ENCODE measurements at places on chromosomes 16 and 17.

DNA sequence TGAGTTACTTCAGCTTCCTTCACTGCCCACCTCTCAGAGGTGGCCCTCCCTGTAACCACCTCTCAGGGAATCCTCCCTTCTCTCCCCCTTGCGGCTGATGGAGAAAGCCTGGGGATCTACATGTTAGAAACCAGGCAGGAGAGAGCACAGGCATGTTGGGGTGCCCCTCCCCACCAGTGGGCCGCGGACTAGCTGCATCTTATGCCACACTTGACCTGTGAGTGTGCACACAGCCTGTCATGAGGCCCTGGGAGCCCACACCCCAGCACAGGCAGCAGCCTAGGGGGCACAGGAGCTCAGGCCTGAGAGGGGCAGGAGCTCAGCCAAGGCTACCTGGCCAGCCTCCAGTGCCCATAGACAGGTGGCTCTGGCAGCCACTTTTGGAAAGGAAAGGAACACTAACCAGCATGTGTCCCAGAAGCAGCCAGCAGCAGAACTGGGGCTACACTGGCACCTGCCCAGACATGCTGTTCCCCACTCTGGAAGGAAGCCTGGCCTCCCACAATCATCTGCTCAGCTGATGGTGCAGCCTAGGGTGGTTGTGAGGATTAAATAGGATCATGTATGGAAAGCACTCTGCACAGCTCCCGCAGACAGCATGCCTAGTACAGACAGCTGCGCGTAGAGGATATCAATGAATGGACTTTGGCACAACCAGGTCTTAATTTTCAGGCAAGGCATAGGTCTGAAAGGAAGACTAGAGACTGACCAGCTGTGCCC is 60.5 kb downstream of the TMEM132E start:
- no peak for DNase-seq

DNA sequence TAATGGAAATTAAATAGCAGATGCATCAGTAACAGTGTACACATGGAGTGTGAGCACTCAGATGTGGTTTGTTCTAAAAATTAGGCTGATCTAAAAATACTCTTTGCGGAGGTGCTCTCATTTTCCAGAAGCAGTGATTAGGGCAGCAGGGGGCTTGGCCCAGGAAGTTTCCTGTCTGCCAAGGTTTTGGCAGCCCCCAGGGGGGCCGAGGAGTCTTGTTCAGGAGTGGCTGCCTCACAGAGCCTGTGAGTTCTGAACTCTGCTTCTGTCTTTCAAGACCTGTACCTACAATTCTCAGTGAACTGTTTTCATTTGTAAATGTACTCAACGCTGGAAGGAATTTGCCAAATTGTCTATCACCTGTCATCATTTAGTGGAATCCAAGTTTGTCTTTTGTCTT is 388.4 kb upstream of the CDH11 start:
- DNase-seq = no peak

DNA sequence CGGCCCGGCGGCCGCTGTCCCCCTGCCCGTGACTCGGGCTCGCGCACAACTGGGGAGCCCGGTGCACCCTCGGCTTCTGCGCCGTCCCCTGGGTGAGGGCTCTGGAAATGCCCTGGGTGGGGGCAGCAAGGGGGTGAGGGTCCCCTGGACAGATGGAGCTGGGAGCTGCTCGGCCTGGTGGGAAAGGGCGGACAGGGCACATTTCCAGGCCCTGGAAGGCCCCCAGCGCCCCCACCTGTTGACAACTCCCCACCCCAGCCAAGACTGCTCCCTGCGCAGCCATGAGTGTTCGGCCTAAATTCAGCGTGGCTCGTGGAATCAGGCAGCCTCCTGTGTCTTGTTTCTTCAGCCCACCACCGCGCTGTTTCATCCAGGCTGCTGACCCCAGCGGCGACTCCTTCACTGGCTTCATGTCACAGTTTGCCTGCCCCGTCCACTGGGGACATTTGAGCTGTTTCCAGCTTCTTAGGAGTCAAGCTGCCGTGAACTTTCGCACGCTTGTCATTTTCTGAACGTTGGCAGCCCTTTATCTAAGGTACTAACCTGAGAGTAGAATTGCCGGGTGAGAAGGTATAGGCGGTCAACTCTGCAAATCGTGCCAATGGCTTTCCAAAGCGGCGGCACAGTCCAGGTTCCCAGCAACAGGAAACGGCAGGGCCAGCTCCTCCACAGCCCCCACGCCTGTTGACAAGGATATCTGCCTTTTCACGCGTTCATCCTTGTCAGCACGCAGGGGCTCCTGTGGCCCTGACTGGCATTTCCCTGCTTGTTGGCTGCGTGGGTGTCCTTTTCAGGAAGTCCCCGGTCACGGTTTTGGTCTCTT is 895 bp downstream of the UTS2R start:
- DNase-seq = no peak

GRCh38 chr17:72167593-72167992 is 46.8 kb downstream of the SOX9 start:
- no peak for DNase-seq

DNA sequence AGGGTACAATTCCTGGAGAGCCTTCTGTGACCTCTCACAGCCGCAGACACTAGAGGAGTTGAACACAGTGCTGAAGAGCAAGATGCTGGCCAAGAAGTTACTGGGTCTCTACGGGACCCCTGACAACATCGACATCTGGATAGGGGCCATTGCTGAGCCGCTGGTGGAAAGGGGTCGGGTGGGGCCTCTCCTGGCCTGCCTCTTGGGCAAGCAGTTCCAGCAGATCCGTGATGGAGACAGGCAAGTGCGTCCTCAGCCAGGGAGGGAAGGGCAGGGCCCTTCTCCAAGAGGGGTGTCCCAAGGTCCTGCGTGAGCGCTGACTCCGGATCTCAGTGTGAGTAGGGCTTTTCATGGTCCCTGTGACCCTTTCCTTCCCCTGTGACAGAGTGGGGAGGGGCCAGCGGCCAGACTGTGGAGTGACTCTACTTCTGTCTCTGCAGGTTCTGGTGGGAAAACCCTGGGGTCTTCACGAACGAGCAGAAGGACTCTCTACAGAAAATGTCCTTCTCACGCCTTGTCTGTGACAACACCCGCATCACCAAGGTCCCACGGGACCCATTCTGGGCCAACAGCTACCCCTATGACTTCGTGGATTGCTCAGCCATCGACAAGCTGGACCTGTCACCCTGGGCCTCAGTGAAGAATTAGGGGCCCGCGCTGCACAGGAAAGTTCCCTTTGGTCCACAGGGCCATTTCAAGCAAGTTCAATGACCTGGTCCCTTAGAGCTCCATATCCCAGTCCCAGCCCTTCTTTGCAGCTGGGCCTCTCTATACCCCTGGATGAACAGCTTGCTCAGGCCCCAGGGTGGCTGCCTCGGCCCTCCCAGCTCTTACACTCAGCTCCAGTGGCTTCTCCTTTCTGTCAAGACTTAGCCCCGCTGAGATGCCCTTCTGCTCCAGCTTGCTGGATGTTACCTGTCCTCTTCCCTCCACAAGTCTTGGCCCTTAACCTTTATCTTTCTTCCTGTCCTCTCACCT is 13.1 kb downstream of the MPO start:
- no peak for DNase-seq

DNA sequence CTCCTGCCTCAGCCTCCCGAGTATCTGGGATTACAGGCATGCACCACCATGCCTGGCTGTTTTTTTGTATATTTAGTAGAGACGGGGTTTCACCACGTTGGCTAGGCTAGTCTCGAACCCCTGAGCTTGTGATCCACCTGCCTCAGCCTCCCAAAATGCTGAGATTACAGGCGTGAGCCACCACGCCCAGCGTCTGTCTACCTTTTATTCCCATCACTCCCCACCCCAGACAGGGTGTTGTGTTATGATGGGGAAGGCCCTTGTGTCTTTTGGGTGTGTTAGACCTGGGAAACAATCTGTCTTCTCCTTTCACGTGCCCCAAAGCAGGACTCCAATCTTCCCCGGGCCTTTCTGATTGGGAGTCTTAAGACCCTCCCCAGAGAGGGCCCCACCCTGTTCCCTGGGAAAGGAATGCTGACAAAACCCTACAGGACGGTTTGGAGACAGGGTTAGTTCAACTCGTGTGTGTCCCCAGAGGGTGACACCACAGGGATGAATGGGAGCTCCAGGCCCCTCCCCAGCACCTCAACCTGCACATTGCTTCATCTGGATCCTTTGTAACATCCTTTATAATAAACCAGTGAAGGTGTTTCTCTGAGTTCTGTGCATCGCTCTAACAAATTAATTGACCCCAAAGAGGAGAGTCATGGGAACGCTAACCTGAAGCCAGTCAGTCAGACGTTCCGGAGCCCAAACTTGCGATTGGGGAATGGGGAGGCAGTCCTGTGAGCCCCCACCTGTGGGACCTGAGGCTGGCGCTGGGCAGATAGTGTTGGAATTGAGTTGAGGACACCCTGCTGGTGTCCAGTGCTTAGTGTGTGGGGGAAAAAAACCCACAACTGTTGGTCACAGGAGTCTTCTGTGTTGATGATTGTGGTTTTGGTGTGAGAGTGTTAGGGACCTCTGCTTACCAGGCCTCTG is 3.2 kb upstream of the ELOB start:
- no peak for DNase-seq

- peak; percentile 79 for DNase-seq
Observed at GRCh38 chr17:2068031-2068518, 13.2 kb downstream of the HIC1 start.

DNA sequence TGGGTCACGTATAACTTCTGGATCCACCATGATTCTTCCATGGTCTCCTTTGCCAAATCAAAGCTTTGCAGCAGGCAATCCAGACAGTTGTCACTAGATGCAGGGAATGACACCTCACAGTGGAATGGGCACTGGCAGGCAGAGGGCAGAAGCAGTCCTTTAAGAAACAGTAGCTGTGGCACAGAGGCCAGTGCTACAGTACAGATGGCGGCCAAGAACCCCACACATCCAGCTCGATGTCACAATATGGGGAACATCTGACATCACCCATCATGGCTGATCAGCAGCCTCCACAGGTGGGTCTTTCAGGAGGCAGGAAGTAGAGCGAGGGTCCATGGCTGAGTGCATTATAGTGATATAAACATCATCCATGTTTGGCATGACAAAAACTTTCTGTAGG is 18.8 kb upstream of the ERN1 start:
- no peak for DNase-seq

DNA sequence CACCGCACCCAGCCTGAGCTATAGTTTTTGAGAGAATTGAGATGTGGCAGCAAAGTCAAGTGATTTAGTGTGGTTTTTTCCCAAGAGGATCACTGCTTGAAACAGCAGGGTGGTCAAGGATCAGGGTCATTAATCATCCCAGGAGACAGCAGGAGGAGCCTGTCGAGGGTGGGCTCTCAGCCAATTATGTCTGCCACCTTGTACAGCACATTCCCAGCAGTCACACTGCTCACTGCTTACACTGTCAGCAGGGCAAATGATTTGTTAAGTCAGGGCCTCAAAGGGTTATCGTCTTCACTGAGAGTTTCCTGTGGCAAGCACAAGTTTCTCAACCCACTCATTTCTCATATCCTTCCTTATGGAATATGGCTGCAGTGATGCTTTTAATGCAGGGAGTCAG is 13.2 kb downstream of the B3GNT9 start:
- no peak for DNase-seq

- no peak for DNase-seq
Observed at GRCh38 chr17:32307658-32308057, 34.3 kb downstream of the C17orf75 start.

- no peak for DNase-seq
Observed at GRCh38 chr16:15960124-15960971, 10.9 kb downstream of the ABCC1 start.

DNA sequence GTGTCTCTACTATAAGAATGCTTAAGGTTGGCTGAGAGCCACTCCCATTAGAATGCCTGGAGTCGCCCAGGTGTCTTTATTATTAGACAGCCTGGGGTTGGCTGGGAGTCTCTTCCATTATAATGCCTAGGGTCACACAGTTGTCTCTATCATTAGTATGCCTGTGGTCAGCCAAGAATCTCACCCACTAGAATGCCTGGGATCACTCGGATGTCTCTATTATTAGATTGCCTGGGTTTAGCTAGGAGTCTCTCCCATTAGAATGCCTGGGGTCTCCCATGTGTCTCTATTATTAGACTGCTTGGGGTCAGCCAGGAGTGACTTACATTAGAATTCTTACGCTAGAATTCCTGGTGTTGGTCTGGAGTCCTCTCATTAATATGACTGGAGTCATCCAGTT is 2255.3 kb downstream of the TP53TG3F start:
- no peak for DNase-seq

DNA sequence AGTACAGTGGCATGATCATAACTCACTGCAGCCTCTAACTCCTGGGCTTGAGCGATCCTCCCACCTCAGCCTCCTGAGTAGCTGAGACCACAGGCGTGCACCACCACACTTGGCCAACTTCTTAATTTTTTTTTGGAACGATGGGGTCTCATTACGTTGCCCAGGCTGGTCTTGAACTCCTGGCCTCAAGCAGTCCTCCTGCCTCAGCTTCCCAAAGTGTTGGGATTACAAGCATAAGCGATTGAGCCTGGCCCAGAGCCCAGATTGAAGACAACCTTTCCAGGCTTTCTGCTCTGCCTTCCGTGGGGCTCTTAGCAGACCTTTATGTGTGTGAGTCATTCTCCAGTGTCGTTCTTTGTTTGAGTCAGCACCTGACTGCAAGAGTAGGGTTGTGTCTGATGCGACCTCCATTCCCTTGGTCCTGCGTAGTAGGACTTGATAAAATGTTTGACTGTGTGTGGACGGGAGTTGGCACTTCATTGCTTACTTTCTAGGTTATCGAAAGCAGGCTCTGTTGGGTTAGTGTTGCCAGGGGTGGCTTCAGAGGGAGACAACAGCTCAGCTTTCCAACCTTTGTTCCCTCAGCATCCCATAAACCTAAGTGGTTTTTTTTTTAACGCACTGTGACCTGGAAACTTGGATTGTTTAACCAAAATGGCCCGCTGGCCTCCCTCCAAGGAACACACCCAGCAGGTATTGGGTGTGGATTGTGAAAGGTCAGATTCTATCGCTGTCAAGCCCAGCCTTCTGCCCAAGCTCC is 26.4 kb downstream of the EEF2K start:
- no peak for DNase-seq

Data from AG09309 (cell line).